ENCODE measurements at places on chromosomes 2 and 18.

- DNase-seq, result no peak
These were observed 871 bp upstream of the ALS2 start for GRCh38 chr2:201781557-201782051.

- no peak for DNase-seq
These were observed 17.0 kb downstream of the HNRNPA3 start for GRCh38 chr2:177229442-177230242.

DNA sequence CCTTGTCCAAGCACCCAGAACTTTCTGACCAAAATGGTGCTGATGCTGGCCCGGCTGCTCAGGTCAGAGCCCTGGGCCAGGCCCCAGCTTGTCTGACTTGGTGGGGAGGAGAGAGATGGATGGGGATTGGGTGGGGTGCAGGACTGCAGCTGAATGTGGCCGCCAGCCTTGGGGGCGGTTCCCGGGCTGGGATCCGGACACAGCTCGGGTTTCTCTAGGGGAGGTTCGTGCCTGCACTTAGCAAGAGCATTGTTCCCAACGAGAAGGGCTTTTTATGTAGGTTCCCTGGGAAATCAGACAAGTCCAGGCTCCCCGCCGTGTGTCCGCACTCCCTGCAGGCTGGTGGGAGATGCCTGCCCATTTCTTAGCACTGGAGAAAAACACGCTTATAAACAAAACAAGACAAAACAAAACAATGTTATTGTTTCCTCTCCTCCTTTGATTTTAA is 50.5 kb upstream of the HS6ST1 start:
- no peak for DNase-seq

DNA sequence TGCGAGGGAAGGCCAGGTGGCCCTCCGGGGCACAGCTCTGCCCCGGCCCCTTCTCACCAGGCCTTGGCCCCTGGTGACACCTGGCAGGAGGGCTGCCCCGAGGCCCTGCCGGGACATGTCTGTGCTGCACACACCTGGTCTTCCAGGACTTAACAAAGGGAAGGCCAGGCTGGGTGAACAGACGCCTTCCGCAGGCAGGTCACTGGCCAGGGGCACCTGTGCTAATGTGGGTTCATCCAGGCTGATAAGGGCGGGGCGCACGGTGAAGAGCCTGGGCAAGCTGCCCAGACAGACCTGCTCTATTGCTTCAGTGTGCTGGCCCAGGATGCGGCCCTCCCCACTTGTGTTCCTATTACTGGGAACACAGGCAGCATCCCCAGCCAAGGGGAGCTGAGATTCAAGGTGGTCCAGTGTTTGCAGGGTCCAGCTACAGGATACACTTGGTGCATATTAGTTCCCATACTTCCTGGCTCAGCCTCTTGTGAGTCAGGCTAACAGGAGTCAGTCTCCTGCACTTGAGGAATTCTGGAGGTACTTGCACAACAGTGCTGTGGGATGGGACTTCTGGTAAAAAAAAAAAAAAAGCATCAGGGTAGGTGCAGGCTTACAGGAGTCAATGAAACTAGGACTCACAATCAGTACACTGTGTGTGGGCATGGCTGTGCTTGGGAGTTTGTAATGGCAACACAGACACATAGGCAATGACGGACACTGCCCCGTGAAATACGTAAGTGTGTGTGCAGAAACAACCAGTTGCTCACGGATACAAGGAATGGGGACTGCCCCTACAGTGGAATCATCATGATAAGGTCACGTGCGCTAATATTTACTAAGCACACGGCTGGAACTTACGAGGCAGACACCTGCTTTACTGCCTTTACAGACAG is 261.4 kb downstream of the TWIST2 start:
- no peak for DNase-seq

- DNase-seq, result no peak
These were observed 171.0 kb upstream of the REV1 start for GRCh38 chr2:99660616-99661406.

DNA sequence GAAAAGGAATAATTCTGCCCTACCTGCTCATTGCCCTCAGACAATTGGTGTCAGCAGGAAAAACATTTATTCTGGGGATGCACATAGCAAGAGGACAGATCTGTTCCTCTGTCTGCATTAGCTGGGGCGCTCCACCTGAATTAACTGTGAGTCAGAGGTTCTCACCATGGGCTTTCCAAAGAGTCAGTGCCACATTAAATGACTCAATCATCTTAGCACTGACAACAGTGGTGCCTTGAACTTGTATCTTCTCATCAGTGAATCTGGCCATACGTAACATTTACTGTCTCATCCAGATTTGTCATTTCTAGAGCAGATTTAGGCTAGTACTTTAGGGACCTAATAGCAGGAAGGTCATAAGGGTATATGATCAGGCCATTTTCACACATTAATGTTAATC is 358.1 kb upstream of the CRIM1 start:
- DNase-seq, result no peak

DNA sequence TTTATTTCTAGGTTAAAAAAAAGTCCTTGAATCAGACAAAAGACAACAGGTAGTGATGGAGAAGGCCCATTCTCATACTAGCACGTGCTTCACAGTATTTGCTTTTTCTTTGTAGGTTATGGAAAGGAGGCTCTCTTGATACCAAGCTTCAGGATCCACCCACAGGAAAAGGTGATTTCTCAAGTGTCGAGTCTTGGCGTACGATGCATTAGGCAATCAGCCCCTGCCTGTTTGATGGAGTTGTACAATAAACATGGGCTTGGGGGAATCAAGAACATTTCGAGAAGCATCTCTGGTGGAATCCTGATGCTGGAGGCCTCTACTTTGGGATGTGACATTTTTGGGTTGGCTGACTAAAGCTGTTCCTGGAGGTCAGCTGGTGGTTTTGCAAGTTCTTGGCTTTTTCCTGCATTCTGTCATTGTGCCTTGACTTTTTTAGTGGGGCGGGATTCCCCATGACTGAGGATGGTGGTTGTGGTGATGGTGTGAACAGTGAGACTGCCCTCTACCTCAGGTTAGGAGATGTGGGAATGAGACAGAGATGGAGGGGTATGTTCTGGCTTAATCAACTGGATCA is 231.5 kb upstream of the SPRED2 start:
- DNase-seq, result no peak

DNA sequence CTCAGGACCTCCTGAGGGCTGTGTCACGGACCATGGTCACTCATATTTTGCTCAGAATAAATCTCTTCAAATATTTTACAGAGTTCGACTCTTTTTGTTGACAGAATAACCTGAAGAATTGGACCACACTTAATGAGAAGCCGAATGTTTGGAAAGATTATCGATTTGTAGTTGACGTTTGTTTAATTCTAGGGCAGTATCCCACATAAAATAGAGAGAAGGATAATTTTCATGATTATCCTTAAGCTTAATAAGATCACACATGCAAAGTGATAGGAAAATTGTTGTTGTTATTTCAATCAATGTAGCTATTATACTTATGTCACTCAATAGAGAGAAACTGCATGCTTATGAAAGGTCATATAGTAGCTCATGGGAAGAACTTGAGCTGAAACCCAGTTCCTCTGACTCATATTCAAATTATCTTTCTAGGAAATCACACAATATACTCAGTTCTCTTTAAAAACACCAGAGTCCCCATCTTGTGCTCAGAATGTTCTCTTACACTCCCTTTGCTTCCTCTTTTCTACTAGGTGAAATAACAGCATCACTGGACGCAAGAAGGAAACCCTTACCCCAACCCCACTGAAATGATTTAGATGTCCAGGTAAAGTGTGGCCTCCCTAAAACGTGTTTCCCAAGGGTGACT is 982.1 kb downstream of the TSN start:
- no peak for DNase-seq

DNA sequence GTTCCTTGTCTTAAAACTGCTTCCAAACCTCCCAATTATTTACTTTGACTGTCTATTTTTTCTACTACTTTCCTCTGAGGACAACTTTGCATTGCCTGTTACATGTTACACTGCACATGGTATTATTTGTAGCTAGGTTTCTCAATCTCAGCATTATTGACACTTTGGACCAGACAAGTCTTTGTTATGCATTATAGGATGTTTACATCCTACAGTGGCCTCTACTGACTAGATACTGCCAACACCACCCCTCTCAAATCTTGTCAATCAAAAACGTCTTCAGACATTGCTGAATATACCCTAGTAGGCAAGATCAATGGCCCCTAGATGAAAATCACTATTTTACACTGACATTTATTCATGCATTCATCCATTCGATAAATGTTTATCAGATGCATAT is 129.6 kb upstream of the DNAJC10 start:
- no peak for DNase-seq

DNA sequence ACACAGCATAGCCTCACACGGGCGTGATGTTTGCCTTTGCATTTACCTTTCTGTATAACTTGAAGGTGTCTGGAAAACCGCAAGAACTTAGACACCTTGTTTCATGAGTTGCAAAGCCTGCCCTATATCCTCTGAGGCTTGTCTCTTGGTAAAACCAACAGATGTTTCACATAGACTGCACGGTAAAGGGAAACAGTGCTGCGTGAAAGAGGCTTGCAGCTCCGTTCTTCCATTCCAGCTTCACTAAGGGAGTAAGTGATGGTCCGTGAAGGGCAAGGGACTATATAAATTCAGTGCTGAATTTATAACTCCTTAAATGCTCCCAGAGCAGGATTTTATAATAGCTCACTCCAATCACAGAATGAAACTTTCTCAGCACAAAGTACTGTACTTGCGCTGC is 360.5 kb downstream of the SOX11 start:
- no peak for DNase-seq

- no peak for DNase-seq
These were observed 31.1 kb upstream of the TRAPPC8 start for GRCh38 chr18:31973929-31974546.

DNA sequence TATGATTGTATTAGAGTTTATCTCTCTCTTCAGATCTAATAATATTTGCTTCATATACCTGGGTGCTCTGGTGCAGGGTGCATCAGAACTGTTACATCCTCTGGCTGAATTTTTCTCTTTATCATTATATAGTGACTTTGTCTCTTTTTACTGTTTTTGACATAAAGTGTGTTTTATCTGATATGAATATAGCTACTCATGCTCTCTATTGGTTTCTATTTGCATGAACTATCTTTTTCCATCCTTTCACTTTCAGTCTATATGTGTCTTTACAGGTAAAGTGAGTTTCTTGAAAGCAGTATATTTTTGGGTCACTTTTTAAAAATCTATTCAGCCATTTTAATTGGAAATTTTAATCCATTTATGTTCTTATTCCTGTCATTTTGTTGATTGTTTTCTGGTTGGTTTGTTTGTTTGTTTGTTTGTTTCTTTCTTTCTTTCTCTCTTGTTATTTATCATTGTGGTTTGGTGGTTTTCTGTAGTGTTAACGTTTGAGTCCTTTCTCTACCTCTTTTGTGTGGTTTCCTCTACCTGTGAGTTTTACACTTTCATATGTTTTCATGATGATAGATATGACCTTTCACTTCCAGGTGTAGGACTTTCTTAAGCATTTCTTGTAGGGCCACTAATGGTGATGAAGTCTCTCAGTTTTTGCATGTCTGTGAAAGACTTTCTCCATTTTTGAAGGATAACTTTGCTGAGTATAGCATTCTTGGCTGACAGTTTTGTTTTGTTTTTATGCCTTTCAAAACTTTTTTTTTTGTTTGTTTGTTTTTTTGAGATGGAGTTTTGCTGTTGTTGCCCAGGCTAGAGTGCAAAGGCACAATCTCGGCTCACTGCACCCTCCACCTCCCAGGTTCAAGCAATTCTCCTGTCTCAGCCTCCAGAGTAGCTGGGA is 54.9 kb downstream of the CCNT2 start:
- no peak for DNase-seq

GRCh38 chr2:239815671-239816070 is 209.5 kb downstream of the NDUFA10 start:
- no peak for DNase-seq

DNA sequence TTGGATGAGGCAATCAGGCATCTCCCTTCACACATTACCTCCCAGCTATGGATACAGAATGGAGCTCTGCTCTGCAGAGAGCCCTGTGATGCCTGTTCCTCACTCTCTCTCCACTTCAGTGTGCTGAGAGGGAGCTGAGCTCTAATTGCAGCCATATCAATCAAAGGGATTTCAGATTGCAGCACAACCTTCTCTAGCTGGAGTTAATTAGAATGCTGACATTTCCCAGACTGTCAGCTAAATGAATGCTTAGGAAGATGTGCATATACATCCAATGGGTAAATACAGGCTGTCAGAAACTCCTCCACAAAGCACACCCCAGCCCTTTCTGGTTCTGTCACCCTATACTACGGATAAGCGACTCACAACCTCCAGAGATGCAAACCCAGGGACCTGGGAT is 402.6 kb downstream of the EIPR1 start:
- no peak for DNase-seq

DNA sequence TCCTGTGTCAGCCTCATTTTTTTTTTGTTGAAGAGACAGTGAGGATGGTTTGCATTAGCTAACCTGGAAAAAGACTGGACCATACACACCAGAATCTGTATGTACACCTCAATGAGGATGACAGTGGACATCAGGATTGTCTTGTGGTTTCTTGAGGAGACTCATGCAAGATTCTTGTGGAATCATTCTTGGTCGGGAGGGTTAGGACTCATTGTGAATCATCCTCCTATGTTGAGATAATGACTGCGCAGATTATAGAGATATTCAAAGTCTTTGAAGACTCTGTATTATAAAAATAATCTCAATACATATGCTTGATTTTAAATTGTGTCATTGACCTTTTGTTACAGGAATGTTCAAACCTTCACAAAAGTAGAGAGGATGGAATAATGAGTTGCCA is 49.1 kb upstream of the DOCK10 start:
- DNase-seq, result no peak

DNA sequence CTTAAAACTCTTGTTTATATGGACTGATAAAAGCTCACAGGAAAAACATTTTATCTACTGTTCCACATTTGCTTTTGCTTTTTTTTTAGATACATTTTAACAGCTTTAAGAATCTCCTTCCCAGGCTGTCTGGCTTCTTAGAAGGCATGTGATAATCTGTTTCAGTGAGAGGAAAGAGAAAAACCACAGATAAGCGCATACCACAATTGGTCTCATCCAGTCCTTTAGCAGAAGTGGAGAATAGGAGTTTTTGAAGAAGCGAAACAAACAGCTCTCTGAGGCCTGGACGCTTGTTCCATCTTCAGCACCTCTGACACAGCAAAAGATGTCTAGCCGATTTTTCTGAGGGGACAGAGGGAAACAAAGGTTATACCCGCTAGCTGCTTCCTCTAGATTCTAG is 37.6 kb downstream of the RMC1 start:
- DNase-seq, result no peak

GRCh38 chr2:71001981-71002570 is 7.4 kb upstream of the TEX261 start:
- DNase-seq, result no peak

GRCh38 chr2:174561972-174562370 is 35.6 kb downstream of the WIPF1 start:
- DNase-seq, result no peak

- no peak for DNase-seq
These were observed 3.6 kb downstream of the CRYGB start for GRCh38 chr2:208142240-208142924.

- no peak for DNase-seq
These were observed 13.7 kb downstream of the PMS1 start for GRCh38 chr2:189797902-189798301.

DNA sequence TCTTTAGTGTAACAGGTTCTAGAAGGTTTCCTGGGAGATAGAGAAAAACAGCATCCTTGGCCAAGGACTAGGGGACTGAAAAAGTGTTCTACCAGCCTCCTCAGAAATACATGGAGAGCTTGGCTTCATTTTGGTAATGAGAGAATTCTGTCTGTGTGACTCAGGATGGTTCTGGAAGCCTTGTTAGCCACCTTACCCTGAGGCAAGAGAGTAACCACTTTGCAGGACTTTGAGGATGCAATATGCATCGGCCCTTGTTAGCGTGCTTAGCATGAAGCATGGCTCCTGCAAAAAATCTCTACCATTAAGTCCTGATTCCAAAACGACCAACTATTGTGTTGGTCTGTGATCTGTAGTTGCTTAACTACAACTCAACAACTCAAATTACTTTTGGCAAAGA is 79.8 kb downstream of the C1QL2 start:
- no peak for DNase-seq

All from CD4-positive, alpha-beta T cell treated with Interleukin-15 for 1 hour (primary cell).